Spleen (tissue), 13 donors: ENCODE measurements at places on chromosomes 2 and 18. TPM values are rescaled to one million over a fixed set of nuclear protein-coding genes. Genes with fewer than 3 reads are reported as not detected.

DNA sequence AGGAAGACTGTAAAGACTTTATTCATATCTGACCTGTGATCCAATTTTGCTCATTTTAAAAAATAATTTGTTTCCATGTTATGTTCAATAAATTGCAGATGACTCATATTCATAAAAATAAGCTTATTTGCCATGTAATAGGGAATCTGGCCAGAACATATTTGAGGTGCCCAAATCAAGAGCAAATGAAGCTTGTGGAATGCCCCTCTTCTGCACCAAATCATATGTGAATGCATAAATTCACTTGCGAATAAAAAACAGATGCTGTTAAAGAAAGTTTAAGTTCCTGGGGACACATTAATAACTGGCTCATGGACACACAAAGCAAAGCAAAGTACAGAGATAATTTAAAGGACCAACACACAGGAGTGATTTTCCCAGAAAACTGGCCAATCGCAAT, 279.0 kb upstream of the CDH2 start:
- H3K4me3 ChIP-seq: no peak overlapping the region
- H3K27me3 ChIP-seq: no peaks in the 10 kb centered on the region
- H3K4me1 ChIP-seq: no peaks in the 10 kb centered on the region

GRCh38 chr18:37499913-37500312, 65.7 kb downstream of the CELF4 start:
- H3K4me3 ChIP-seq: no peak overlapping the region
- no peak overlapping the region for H3K27ac ChIP-seq
- no peak for DNase-seq
- H3K36me3 ChIP-seq: no peaks in the 10 kb centered on the region

DNA sequence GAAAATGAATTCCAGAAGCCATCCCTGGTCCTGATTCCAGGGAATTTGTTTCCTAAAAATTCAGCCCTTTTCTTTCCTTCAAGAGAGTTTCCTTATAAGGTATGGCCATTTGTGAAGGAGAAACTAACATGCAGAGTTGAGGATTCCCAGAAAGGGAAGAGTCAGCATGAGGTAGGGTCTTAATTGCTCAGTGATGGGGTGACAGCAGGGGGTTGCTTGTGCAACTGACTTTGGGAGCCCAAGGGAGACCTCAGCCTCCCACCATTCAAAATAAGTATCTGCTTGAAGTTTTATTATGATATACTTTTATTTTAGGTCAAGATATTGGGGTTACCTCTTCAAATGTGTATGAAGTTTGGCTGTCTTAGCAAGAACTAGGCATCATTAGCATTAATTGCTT, 74.9 kb upstream of the CELF4 start:
- no peaks in the 10 kb centered on the region for H3K36me3 ChIP-seq
- no peaks in the 10 kb centered on the region for H3K27me3 ChIP-seq
- no peak for DNase-seq
- H3K4me1 ChIP-seq: no peaks in the 10 kb centered on the region

- H3K27ac ChIP-seq: no peak overlapping the region
- H3K36me3 ChIP-seq: no peaks in the 10 kb centered on the region
- DNase-seq: peak; percentile 64
- H3K4me1 ChIP-seq: peaks cover 12% of the 10 kb centered on the region
- H3K27me3 ChIP-seq: no peaks in the 10 kb centered on the region
Observed at GRCh38 chr2:241798631-241799521, 10.1 kb upstream of the NEU4 start.

DNA sequence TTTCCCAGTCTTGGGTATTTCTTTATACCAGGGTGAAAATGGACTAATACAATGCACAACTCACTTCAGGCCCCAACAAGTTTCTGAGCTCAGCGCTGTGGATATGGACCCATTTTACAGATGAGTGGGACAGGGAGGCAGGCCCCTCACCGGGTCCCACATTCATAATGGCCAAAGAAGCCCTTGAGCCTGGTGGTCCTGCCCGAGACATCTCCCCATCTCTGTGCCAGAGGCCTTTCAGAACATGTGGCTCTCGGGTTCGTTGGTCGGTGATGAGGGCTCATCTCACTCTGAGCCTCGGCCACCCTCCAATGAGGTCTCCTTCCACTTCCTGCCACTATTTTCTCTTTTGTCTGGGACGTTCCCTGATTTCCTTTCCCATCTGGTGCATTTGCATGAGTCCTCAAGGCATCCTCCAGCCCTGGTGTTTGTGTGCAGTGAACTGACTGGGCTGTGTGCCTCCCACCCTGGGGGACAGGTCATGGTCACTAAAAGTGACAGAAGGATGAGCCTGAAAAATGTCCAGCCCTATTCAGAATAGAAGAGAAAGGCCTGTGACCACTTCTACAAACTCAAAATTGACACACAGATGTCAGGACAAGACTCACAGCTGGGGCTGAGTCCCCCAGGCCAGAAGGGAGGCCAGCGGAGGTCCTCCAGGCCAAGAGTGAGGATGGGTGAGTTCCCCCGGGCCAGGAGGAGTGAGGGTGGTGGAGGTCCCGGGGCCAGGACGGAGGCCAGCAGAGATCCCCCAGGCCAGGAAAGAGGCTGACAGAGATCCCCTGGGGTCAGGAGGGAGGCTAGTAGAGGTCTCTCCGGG, 134.5 kb downstream of the PTGR3 start:
- no peaks in the 10 kb centered on the region for H3K36me3 ChIP-seq
- no peak overlapping the region for H3K4me3 ChIP-seq
- peaks cover 28% of the 10 kb centered on the region for H3K4me1 ChIP-seq
- H3K27ac ChIP-seq: no peak overlapping the region
- DNase-seq: no peak

GRCh38 chr2:138841459-138841858, 61.3 kb upstream of the NXPH2 start:
- H3K27ac ChIP-seq: no peak overlapping the region
- H3K36me3 ChIP-seq: no peaks in the 10 kb centered on the region
- H3K4me3 ChIP-seq: no peak overlapping the region

DNA sequence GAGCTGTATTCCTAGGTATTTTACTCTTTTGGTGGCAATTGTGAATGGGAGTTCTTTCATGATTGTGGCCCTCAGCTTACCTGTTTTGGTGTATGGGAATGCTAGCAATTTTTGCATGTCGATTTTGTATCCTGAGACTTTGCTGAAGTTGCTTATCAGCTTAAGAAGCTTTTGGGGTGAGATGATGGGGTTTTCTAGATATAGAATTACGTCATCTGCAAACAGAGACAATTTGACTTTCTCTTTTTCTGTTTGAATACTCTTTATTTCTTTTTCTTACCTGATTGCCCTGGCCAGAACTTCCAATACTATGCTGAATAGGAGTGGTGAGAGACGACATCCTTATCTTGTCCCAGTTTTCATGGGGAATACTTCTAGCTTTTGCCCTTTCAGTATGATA, 191.2 kb downstream of the KCNE4 start:
- DNase-seq: no peak
- H3K4me3 ChIP-seq: no peak overlapping the region
- H3K4me1 ChIP-seq: no peaks in the 10 kb centered on the region

GRCh38 chr2:197280015-197280702, 30.4 kb downstream of the ANKRD44 start:
- no peaks in the 10 kb centered on the region for H3K36me3 ChIP-seq
- H3K27ac ChIP-seq: no peak overlapping the region
- no peaks in the 10 kb centered on the region for H3K27me3 ChIP-seq
- H3K4me3 ChIP-seq: no peak overlapping the region

DNA sequence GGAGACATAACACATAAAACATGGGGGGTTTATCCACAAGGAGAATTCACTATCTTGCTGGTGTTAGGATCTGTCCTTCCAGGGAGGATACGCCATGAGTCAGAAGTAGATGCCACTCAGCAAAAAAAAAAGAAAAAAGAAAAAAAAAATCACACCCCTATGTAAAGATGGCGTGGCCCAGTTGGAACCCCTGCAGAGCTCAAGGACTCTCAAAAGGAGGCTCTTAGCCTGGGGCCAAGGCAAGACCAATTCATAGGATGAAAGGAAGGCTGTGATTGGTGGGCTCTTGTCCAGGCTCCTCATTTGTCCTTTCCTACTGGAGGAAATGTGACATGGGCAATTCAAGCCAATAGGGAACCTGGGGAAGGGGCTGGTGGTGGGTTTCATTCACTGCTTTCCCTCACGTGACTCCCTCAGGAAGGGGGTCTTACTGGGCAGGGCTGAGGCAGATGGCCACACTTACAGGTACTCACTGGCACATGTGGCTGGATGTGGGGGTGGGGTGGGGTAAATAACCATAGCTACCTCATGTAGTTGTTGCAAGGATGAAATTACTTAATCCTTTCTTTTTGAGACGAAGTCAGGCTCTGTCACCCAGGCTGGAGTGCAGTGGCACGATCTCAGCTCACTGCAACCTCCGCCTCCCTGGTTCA, 38.7 kb upstream of the HAAO start:
- H3K27ac ChIP-seq: no peak overlapping the region
- DNase-seq: no peak
- H3K36me3 ChIP-seq: no peaks in the 10 kb centered on the region
- H3K4me1 ChIP-seq: peaks cover 7% of the 10 kb centered on the region
- no peak overlapping the region for H3K4me3 ChIP-seq
- H3K27me3 ChIP-seq: no peaks in the 10 kb centered on the region

Gene ZRANB3
- total RNA-seq: 7.1 TPM
